ENCODE measurements at places on chromosomes 12 and 14.

DNA sequence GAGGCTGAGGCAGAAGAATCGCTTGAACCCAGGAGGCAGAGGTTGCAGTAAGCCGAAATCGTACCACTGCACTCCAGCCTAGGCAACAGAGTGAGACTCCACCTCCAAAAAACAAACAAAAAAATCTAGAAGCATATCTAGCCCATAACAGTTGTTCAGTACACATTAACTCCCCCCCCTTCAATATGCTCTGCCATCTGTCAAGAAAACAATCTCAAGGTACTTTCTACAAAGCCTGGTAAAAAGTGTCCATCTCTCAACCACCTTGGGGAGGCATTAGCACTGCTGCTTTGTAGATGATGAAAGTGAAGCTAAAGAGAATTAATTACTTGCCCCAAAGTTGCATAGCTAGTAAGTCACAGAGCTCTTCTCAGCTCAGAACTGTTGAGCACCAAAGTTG is 24.9 kb downstream of the LGALS3 start:
- no peak for DNase-seq

DNA sequence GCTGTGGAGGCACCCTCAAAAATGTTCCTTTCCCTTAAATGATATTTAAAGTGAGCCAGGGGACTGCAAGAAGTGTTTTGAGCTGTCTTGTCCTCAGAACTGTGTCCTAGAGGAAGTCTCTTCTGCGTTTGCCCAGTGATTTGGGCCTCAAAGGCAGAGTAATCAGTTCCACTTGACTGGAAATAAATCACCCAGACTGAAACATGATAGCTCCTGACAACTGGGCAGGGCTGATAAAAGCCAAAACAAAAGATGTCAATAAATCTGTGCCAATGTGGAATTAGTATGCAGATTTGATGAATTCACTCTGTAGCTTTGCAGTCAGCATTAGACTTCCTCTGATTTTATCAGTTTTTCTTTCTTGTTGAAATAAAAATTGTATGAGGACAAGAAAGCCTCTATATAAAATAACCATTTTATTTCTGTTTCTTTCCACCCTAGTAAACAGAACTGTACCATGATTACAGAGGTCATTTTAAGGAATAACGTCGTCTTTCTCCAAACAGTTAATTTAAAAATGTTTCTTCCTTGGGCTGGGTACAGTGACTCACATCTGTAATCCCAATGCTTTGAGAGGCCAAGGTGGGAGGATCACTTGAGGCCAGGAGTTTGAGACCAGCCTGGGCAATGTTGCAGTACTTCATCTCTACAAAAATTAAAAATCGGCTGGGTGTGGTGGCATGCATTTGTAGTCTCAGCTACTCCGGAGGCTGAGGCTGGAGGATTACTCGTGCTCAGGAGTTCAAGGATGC is 180.8 kb downstream of the ERC1 start:
- no peak for DNase-seq

DNA sequence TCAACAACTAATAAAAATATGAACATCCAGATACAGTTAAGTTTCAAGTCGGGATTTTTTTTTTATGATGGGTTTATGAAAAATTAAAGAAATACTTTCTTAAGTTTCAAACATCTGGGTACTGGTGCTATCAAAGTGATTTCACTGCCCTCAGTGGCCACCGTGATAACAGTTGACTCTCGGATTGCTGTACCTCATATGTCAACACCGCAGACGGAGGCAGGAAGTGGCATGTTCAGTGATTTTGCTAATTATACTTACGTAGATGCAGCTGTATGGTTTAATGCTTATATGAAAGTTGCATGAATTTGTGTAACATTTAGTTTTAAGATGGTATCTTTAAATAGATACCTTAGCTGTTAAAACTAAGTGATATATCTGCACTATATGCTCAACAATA is 20.8 kb upstream of the FBLN5 start:
- no peak for DNase-seq

DNA sequence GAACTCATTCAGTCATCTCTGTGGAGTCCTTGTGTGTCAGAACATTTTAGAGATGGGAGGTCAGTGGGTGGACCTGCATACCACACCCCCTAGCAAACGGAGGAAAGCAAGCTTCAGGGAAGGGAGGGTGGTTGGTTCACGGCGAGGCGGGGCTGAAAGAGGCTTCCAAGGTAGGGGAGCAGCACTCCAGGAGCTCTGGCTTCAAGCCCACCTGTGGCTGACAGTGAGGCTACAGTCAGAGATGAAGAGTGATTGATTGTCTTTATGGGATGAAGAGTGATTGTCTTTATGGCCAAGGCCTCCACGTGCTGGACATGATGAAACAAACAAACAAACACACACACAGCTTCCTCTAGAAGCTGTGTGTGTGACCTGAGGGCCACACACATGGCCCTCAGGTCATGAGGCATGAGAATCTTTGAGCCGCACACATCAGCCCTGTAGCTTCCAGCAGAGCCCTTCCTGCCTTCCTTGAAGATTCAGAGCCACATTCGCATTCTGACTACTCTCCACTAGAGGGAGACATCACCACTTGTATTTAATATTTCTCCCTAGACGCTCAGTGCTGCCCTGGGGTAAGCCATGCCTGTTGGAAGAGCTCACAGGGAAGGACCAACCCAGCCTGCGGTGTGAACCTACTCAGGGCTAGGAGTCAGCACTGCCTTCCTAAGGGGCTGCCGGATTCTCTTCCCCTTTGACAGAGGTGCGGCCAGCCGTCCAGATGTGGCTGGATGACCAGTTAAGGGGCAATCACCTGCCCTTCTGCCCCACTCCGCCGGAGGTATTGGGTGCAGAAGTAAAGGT is 54.4 kb upstream of the KCNA1 start:
- peak; percentile 47 for DNase-seq

DNA sequence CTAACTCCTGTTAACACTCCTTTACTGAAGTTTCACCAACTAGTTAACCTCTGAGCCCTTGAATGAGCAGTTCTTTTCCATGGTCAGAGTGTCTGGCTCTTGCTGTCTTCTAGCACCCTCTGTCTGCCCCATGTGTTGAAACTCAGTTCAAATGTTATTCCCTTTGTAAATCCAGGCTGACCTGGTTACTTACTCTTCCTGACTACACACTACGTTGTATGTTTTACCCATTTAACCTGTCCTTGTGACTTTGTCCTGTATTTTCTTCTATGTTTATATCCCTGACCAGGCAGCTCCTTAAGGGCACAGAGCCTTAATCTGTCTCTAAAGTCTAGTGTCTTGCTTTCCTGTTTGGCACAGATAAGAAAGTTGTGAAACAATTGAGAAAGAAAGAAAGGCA is 389.0 kb upstream of the RPL10L start:
- DNase-seq: no peak

GRCh38 chr12:124088217-124088907 is 115.3 kb downstream of the ZNF664 start:
- no peak for DNase-seq

GRCh38 chr12:98701166-98701565 is 56.1 kb downstream of the APAF1 start:
- DNase-seq: no peak

- no peak for DNase-seq
These were observed 27.1 kb downstream of the VRK1 start for GRCh38 chr14:96824283-96824682.

DNA sequence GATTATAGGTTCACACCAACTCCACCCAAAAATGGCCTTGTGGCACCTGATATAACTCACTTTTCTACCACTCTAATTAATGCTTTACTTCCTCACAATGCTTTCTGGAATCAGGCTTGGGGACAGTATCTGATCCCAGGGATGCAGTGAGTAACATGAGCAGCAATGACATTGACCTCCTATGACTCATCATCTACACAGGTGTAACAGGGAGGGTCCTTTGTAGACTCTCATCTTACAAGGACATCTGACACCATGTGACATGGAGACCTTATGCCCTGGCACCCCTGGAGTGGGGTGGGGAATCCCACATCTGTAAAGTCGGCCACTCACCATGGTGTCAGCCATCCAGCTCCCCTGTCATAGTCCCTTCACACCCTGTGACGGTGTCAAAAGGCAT is 586.4 kb downstream of the MED13L start:
- DNase-seq: no peak

DNA sequence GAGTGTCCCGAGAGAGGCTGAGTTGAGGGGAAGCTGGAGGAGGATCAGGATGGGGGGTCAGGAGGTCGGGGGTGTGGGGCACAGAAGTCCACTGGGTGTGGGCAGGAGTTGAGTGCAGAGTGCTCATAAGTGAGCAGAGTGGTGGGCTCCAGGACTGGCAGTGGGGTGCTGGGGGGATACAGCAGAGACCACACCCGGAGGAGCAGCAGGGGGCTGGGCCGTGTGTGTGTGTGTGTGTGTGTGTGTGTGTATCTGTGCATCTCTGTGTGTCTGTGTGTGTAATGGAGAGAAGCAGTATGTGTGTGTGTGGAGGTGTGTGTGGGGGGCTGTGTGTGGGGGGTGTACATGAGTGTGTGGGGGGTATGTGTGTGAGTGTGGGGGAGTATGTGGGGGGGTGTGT is 4.9 kb upstream of the NUDT14 start:
- DNase-seq: no peak

- peak; percentile 20 for DNase-seq
These were observed 4.9 kb downstream of the VAMP1 start for GRCh38 chr12:6465467-6466183.

DNA sequence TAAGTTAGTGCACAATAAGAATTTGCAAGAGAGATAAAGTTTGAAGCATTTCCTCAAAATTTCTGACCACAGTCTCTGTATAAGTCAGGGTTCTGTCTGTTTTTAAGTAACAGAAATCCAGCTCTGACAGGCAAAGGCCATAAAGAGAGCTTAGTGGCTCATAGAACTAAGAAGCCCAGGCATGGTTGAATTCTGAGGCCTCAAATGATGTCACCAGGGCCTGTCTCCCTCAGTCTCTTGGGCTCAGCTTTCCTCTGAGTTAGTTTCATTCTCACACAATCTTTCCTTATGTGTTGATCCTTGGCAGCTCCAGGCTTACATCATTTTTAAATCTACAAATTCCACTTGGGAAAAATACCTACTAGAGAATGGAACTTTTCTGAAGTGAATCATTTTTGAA is 173.4 kb upstream of the ATP2B1 start:
- no peak for DNase-seq

DNA sequence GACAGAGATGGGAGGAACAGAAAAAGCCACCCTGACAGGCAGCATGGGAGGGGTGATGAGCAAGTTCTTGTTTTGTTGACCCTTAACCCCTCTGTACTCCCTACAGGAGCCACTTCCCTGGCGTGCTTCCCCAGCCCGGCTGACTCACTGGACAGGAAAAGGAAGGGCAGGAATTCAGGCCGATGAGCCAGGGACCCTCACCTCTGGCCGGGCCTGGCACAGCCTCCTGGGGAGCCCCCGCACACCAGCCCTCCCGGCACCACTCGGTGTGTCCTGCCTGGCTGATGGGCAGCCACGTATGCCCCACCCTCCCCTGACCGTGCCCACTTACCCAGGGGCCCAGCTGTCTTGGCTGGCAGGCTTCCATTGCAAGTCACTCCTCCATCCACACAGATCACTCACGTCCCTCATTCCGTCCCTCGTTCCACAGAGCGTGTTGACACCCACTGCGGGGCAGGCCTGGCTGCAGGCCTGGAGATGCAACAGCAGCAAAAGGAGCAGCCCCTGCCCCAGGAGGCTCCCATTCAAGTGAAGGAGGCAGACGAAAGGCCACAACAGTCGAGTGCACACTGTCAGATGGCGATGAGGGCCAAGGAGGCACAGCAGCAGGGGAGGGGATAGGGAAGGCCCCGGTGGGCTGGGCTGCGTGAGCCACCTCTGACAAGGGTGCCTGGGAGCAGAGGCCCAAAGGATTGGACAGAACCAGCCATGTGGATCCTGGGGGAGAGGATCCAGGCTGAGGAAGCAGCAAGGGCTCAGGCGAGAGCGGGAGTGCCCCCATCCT is 19.7 kb upstream of the CD9 start:
- no peak for DNase-seq

GRCh38 chr14:39474416-39474911 is 42.2 kb upstream of the FBXO33 start:
- DNase-seq: no peak

GRCh38 chr12:106118-106591 is 39.6 kb downstream of the IQSEC3 start:
- DNase-seq: no peak

GRCh38 chr12:13156277-13156676 is 40.2 kb upstream of the EMP1 start:
- no peak for DNase-seq

GRCh38 chr12:121795034-121795968 is 1.8 kb upstream of the RHOF start:
- DNase-seq: no peak

- no peak for DNase-seq
These were observed 32.4 kb upstream of the PLEK2 start for GRCh38 chr14:67444395-67444794.

DNA sequence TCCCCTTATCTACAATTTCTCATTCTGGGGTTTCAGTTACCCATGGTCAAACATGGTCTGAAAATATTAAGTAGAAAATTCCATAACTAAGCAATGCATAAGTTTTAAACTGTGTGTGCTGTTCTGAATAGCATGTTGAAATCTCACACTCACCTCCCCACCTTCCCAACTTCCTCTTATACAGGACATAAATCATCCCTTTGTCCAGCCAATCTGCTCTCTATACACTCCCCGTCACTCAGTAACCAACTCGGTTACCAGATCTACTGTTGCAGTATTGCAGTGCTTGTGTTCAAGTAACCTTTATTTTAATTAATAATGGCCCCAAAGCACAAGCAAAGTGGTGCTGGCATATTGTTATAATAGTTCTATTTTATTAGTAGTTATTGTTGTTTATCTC is 420.5 kb downstream of the GXYLT1 start:
- DNase-seq: no peak

- no peak for DNase-seq
These were observed 1096.5 kb downstream of the FSCB start for GRCh38 chr14:43410631-43411030.

DNA sequence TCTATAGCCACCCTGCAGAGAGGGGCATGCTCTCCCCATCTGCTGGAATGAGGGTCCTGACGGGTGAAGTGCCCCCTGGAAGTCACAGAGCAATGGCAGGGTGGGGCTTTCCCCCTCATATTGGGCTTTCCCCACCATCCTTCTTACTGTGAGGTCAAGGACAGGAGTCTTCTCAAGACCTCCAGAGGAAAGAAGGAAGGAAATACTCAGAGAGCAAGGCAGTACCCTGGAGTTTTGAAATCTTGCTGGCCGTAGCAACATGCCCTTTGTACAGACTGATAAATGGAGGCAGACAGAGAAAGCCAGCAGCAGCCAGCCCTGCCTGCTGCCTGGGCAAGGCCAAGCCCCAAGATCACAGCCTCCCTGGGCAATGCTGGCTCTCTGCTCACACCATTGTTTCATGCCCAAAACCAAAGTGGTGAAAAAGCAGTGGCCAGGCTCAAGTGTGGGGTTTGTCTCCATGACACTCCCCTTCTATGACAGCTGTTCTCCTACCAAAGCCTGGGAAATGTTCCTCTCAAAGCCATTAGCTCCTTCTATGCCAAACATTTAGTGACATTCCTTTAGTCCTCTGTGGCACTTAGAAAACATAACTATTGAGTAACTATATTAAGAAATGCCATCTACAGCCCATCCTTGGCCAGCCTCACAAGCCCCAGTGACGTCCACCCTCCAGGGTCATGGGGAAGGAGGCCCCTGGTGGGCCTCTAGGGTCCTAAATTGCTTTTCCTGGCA is 13.2 kb upstream of the ITPK1 start:
- DNase-seq: no peak

All from SK-N-MC (cell line).